Fibroblast of skin of left biceps (primary cell): ENCODE measurements at places on chromosomes 5 and 9.
A peak's percentile ranks its signal among the peaks of the same experiment; 100 is the strongest.

GRCh38 chr9:8653855-8654254, 854.3 kb upstream of the DMAC1 start:
- no peak for DNase-seq

GRCh38 chr5:95711501-95712346, 19.4 kb upstream of the RHOBTB3 start:
- DNase-seq, result no peak

DNA sequence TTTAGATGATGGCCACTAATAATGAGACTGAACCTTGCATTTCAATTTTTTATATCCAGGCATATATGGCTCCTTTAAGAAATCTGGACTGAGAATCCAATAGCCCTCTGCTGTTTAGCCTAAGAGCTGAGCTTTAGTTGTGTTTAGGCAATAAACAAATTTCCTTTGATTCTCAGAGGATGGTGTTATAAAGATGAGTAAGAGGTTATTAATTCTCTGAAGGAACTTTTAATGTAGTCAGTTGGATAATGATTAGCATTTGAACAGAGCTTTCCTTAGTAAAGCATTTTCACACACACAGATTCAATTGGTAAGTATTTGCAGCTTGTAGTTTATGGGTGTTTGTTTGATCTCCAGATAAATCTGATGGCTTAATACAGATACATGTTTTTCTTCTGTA, 149.6 kb downstream of the PRR16 start:
- no peak for DNase-seq

DNA sequence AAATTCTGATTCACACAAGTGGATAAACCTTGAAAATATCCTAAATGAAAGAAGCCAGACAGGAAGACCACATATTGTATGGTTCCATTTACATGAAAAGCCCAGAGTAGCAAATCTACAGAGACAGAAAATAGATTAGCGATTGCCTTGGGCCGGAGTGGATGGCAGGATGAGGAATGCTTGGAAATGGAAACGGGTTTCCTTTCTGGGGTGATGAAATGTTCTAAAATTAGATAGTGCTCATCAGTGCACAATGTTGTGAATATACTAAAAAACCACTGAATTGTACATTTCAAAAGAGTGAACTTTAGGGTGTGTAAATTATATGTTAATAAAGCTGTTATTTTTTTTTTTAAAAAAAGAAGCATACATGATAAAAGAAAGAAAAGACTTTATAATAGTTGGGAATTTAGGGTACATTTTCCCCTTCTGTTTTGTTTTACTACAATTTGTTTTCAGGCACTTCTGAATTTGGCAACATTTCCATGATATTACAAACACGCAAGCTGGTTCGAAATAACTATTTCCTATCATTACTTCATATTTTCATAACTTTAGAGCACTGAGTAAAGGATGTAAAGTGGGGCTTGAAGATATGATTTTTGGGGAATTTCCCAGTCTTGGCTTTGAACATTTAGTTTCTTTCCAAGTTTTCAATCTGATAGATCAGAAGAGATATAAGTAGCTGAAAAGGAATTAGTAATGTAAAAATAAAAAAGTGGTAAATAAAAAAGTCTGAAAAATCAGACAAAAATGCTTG, 23.9 kb downstream of the SLC35A4 start:
- DNase-seq, result no peak

GRCh38 chr5:166433679-166434078, 1857.8 kb upstream of the WWC1 start:
- no peak for DNase-seq

- no peak for DNase-seq
These were observed 70.0 kb downstream of the ZNF354C start for GRCh38 chr5:179130101-179130681.

- no peak for DNase-seq
These were observed 8.4 kb downstream of the IGFBPL1 start for GRCh38 chr9:38415856-38416255.

GRCh38 chr5:159990506-159990905, 18.4 kb upstream of the TTC1 start:
- no peak for DNase-seq

DNA sequence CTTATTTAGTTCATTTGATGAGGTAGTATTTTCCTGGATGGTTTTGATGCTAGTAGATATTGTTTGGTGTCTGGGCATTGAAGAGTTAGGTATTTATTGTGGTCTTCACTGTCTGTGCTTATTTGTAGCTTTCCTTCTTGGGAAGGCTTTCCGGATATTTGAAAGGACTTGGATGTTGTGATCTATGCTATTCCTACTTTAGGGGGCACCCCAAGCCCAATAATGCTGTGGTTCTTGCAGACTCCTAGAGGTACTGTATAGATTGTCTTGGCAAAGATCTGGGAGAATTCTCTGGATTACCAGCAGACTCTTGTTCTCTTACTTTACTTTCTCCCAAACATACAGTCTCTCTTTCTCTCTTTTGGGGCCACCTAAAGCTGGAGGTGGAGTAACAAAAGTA, 315.7 kb downstream of the MAT2B start:
- DNase-seq, result no peak

DNA sequence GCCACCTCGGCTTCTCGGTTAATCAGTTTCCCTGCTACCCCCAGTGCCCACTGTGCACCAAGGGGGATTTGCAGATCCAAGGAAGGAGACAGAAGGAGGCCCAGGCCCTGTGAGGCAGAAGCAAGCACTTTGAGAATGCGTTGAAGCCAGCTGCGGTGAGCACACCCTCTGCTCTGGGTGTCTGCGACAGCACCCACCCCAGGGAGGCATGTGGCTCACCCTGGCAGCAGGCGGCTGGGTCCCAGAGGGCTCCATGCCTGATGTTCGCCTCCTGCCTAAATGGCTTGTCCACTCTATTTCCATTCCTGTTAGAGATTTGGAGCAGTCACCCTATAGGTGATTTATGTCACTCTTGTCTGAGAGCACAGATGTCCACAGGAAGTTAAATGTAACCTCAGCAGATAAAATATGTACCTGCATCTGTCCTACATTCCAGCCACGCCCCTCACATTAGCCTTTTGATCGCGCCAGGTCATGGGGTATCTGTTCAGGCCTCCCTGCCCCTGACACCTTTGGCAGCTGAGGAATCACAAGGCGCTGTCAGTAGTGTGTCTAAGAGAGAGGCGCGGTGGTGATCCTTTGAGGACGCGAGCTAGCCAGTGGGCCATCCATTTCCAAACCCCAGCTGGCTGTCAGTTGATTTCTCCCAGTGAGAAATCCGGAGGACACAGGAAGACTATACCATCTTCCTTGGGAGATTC, 28.1 kb downstream of the PTGES2 start:
- no peak for DNase-seq

DNA sequence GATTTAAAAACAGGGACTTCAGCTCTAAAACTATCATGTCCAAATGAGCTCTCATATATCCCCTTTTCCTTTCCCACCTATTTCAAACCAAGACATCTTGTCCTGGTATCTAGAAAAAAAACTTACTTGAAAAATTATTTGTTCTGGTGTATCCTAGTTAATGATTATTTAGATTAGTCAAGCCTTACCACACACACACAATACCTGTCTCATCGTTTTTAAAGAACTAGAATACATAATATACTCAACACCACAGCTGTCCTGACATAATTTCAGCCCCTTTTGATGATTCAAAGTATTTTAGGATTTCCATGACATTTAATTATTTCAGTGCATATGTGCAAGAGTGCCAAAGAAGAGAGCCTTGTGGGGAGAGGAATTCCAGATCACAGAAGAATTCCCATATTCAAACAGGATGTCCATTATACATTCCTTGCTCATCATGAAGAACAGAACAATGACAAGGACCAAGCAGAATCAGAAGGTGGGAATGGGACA, 233.7 kb downstream of the SMARCA2 start:
- DNase-seq, result no peak

DNA sequence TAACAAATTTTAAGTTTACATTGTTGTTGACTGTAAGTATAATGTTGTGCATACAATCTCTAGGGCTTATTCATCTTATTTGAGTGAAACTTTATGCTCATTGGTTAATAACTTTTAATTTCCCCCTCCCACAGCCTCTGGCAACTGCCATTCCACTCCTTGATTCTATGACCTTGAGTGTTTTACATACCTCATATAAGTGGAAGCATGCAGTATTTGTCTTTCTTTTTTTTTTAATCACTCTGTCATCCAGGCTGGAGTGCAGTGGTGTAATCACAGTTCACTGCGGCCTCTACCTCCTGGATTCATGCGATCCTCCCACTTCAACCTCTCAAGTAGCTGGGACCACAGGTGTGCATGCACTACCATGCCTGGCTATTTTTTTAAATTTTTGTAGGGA, 83.9 kb downstream of the KCTD16 start:
- no peak for DNase-seq

DNA sequence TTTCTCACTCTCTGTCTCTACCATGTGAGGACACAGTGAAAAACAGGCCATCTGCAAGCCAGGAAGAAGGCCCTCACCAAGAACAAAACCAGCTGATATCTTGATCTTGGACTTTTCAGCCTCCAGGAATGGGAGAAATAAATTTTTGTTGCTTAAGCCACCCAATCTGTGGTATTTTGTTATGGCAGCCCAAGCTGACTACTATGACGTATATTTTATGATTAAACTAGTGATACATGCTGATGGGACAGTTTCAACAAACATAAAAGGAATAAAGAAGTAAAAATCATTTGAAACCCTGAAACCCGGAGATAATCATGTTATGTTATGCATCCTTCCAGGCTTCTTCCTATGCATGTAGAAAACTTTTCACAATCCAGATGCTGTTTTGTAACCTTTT, 71.5 kb upstream of the ERBIN start:
- DNase-seq, result no peak

GRCh38 chr9:127078988-127079387, 43.4 kb downstream of the ANGPTL2 start:
- no peak for DNase-seq

DNA sequence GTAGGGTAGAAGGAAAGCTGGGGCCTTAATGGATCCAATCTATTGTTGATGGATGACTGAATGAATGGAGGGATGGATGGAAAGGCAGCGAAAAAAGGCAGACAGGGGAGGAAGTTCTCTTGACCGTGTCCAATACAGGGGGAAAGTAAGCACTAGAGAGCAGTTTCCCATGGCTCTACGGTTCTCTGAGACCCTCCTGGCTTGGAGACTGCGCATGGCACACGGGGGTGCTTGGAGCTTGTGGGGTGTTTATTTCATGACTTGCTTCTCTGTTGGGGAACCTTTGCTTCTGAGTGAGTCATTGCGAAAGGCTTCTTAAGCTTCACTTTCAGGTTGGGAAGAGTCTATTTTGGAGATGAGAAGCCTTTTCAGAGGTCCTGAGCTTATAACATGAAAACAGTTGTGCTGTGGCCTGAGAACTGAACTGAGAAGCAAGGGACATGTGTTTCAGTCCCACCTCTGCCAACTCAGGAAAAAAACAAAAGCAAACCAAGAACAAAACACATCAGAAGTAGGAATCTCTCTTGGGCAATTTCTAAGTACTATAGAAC, 12.8 kb upstream of the TEX48 start:
- DNase-seq, result no peak

DNA sequence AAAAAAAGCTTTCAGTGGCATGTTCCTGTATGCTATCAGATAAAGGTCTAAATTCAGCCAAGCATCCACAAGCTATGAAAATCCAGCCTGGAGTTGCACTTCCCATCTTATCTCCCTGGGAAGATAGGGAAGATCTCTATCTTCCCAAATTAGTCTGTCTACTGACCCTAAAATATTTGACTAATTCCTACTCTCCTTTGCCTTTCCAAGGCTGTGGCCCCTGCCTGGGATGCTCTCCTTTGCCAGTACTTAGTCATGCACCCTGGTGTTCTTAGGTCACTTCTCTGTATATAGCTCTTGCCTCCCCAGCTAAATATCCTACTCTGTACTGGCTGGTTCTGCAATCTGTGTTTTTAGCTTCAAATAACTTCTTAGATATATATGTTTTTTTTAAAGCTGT, 44.0 kb upstream of the PLPP1 start:
- no peak for DNase-seq

- DNase-seq, result peak; percentile 34
These were observed 226.9 kb downstream of the MSX2 start for GRCh38 chr5:174951151-174951780.

- DNase-seq, result no peak
These were observed 1.8 kb downstream of the GZMA start for GRCh38 chr5:55104036-55104772.

GRCh38 chr5:107616213-107616612, 54.5 kb downstream of the EFNA5 start:
- DNase-seq, result no peak

GRCh38 chr9:3136686-3137346, 292.9 kb upstream of the PUM3 start:
- peak; percentile 28 for DNase-seq

DNA sequence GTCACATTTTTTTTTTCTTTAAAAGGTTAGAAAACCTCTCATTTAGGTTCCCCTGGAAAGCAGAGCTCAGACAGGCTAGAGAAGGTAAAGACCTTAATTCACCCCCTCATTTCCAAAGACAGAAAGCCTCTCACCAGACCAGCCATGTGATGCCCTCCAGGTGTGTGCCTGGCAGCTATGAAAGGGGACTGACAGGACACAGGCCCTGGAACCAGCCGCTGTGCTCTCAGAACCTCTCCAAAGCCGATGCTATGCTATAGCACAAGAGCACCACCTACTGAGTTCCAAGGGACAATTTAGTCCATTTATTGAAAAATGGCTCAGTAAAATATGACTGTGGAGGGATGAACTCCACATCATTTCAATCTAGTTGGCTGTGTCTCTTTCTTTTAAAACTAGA, 48.8 kb downstream of the FANCC start:
- DNase-seq, result no peak

- DNase-seq, result no peak
These were observed 134.4 kb upstream of the IER5L start for GRCh38 chr9:129312251-129313122.

DNA sequence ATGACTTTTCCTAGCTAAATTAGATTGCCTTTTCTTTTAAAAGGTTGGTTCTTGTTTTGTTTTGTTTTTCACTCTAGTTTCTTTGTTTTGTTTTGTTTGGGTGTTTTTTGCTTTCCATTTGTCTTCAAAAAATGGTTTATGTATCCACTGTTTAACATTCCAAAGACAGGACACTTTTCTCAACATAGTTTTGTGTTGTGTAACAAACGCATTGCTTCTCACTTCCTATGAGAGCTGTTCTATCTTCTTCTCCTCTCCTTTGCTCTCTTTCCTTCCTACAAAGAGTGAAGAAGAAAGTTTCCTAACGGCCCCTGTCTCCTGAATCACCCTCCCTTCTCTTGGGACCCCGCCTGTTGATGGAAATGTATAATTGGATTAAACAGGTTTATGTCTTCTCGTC, 539.7 kb downstream of the ACTL7B start:
- DNase-seq, result no peak

- DNase-seq, result peak; percentile 43
These were observed 53.2 kb downstream of the ZNF474 start for GRCh38 chr5:122182491-122182921.

- peak; percentile 58 for DNase-seq
These were observed 166.3 kb downstream of the MPDZ start for GRCh38 chr9:13113216-13113615.

- DNase-seq, result no peak
These were observed 154.2 kb upstream of the DAB2 start for GRCh38 chr5:39578887-39579497.

- DNase-seq, result no peak
These were observed 15.0 kb downstream of the FANCC start for GRCh38 chr9:95302479-95302878.
